ENCODE measurements at places on chromosomes 6 and 20.

GRCh38 chr20:33871362-33871761 is 60.2 kb downstream of the CHMP4B start:
- no peak for DNase-seq

DNA sequence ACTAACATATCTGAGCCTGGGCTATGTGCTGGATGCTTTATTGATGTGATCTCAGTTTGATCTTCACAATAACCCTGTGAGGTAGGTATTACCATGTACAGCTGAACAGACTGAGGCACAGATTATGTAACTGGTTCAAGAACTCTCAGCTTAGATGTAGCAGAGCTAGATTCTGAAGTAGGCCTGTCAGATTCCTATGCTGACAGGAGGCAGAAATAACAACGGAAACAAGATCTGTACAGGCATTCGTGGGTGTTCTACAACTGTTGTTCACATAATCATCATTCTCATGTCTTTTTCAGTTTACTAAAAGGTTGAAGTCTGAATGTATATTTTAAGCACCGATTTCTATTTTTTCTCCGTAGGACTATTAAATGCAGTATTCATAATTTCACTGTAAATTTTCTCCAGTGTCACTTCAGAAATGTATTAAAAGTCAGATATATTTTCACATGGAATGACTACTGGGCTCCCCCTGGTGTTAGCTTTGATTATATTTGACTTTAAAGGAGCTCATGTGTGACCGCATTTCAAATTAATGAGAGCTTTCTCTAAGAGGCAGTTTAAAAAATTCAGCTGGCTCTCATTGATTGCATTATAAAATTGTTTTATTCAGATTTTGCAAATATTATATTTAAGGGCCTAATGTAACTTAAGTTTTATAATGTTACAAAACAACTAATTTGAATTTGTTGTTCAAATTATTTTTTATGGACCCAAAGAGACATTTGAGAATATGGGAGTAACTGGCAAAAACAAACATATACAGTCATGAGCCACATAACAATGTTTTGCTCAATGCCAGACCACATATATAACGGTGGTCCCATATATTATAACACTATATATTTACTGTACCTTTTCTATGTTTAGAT is 36.4 kb upstream of the SLC17A4 start:
- DNase-seq: no peak

GRCh38 chr6:3948866-3949265 is 99.7 kb downstream of the FAM50B start:
- no peak for DNase-seq

DNA sequence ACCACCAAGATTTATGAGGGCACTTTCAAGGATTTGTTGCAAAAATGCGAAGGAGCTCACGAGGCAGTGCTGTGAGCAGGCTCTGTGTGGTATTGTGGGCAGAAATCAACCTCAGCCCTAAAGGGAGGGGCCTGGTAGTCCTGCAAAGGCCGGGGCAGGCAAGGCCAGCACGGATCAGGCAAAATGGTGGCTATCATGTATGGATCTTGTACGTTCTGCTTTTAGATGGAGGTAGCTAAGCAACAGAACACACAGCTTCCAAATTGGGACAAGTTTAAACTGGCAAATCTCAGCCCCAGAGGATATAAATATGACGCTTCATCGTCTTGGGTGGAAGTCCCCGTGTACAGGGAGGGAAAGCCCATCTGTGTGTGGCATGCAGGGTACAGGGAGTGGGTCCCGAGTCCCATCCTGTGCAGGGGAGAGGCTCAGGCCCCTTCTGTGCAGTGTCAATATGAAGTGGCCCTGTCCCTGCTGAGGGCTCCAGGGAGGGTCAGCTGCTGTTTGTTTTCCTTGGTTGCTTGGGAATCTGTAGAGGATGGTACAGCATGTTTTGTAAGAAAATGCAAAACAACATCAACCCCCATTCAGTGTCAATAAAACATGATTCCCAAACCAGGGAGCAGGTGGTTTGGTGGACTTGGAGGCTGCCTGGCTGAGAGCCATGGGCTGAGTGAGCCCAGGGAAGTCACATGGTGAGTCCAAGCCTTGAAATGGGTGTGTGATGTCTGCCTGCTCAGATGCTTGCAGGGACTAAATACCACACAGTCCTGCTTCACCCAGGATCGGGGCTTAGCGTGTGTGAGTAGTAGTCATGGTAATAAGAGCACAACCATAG is 113.0 kb downstream of the SYCP2 start:
- DNase-seq: no peak

GRCh38 chr6:11783524-11784064 is 5.0 kb upstream of the ADTRP start:
- no peak for DNase-seq

DNA sequence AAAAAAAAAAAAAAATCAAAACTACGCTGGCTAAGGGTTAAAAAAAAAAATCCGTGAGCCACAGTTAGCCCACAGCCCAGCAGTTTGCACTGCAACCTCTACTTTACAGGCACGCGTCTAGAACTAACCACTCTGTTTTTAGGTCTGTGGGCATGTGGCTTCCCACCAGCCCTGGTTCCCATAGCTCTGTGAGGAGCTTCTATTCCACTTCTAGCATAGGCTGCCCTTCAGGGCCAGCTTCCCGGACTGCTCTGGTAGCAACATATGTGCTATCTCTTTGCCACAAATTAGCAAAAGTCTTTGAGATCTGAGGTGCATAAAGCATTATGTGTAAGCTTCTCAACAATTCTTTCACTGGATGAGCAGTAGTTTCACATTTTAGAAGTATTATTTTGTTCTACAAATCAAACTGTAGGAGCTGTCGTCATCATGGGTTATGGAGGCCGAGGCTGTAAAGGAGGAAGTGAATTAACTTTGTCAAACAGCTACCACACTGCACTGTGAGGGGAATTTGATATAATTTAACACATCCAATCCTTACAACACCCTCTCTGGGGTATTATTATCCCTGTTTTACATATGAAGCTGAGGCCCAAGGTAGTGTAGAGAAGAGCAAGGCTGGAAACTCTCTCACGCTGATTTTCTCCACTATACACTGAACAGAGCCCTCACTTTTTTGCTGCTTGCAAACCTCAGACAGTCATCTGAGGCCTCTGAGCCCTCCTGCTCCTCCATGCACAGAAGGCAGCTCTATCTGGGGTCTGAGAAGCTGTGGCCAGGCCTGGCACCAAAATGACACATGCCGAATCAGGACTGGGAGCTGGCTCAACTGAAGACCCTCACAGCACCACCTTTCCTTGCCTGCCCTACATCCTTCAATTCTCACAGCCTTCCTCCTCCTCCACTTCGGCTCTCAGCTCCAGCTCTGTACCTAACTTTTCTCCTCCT is 35.4 kb downstream of the MAN1A1 start:
- no peak for DNase-seq

GRCh38 chr6:1182722-1183521 is 129.0 kb upstream of the FOXQ1 start:
- no peak for DNase-seq

DNA sequence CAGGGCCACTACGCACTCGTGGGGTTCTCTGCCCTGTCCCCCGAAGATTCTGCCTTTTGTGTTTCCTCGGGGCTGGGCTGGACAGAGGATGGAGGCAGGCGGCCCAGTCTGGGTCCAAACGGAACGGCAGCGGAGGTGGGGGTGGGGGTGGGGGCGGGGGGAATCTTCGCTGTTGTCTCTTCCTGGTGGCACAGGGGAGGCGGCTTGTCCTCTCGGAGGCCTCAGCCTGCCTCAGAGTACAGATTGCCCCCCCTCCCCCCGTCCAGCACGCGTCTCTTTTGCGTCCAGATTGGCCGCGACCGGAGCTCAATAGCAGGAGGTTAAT is 1.4 kb upstream of the INSM1 start:
- no peak for DNase-seq

GRCh38 chr6:148240861-148241477 is 101.7 kb upstream of the SASH1 start:
- DNase-seq: no peak

GRCh38 chr20:58479726-58480440 is 35.3 kb downstream of the APCDD1L start:
- DNase-seq: no peak

GRCh38 chr6:112117554-112117953 is 30.2 kb downstream of the FAM229B start:
- DNase-seq: no peak

- DNase-seq: no peak
These were observed 176.1 kb upstream of the PLN start for GRCh38 chr6:118371955-118372354.

DNA sequence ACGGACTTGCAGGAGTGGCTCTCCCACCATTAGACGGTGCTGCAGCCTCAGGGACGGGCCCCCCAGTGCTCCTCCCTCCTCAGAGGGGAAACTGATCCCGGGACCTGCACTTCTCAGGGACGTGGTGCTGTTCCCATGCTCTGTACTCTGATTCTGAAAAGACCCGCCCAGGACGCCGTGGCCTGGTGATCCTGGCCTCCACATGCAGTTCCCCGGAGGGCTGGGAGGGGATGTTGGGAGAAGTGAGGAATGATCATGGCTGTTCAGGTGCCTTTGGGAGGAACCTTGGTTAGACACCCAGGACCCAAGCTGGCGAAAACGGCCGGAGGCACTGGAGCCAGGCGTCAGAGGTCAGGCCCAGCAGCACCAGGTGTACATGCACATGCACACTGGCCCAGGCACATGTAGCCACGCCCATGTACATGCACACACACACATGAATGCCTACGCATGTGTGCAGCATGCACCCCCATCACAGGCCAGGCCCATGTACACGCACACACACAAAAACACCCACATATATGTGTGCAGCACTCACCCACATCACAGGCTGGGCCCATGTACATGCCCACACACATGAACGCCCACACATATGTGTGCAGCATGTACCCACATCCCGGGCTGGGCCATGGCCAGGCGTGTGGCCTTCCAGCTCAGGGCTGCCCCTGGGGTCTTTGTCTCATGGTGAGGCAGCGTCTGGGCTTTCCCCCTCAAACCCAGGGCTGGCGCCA is 52.6 kb upstream of the DACT2 start:
- DNase-seq: no peak

DNA sequence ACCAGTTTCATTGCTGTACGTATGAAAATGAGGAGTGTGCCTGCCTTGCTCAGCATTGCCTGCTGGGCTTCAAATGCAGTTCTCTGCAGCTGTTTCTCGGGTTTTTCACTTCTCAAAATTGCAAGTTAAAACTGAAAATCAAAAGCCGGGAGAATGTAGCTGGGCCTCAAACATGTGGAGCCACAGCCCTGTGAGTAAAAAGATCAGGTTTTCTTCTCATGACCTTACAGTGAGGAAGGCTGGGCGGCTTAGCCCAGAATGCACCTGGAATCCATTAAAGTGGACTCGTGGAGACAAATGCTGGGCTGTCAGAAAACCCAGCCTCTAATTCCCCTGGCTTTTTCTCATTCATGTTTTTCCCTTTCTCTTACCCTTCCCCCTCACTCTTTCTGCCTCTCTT is 34.4 kb downstream of the DSE start:
- DNase-seq: no peak

DNA sequence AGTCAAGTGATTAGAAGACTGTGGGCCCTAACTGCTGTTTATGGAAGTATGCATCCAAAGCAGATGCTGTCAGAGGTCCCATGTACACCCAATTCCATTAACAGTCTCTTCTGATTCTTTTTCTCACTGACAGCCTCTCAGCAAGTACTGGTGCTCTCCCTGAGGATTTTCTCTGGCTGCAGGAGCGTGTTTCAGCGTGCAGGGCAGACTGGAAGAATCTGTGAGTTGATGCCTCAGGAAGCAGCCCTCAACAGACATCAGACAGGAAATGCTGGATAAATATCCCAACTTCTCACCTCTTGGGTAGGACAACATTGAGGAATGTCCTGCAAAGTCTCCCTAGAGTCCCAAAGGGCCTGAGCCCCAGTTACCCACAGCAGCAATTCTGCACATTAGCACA is 40.8 kb downstream of the ANKEF1 start:
- DNase-seq: no peak

DNA sequence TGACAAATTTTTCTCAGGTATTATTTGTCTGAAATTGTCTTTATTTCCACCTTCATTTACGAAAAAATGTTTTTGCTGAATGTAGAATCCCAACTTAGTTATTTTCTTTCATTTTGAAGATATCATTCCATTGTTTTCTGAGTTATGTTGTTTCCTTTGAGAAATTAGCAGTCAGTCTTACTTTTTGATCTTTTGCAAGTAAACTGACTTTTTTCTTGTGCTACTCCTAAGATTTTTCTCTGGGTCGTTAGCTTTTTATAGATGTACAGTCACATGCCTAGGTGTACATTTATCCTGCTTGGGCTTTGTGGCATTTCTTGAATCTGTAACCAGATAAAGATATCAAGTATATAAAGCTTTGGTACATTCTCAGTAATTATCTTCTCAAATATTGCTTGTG is 29.6 kb upstream of the ASIP start:
- no peak for DNase-seq

DNA sequence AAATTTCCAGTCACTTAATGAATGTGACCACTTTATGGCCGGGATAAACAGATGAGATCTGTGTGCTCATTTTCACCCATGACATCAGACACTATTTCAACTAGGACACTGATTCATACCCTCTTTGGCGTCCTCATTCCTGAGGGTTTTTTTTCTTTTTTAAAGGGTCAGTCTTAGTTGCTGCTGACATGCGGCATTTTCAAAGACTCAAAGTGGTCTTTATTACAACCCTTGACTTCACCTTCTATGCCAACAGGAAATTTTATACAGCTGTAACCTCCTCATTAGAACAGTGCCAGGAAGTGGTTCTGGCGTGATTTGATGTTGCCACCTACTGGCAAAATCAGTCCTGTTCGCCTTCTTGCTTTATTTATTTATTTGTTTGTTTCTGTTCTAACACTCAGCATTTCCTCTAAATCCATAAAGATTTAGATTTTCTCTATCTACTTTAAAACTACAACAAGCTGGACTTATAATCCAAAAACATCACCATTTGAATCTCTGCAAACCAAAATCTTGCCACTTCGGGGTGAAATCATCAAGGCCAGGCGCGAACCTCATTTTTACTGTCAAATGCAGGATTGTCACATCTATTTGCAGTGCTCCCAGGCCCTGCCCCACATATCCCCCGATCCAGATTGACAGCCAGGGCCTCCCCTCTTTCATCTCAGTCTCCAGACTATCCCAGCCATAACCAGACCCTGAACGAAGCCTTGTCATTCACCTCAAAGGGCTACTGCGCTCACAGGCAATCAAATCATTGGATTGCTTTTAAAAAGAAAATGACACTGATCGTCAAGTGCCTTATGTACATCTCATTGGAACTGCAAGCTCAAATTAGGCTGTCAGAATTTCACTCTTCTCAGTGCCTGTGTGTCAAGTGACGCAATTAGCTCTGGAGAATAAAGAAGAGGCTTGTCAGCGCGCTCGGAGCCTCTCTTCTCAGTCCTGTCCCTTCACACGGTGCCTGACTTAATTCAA is 77.5 kb downstream of the C6orf118 start:
- no peak for DNase-seq

GRCh38 chr6:146369866-146370265 is 173.8 kb upstream of the RAB32 start:
- no peak for DNase-seq

GRCh38 chr20:43558412-43559146 is at the start of gene SGK2:
Gene SGK2 (plus strand): TSS chr20:43559027. CDS start chr20:43566496, 7,469 bp downstream.
- DNase-seq: no peak

- no peak for DNase-seq
These were observed 74.8 kb downstream of the TULP4 start for GRCh38 chr6:158387036-158387435.
